Activated CD4-positive, alpha-beta T cell treated with anti-CD3 and anti-CD28 coated beads for 4 hours (primary cell): ENCODE measurements at places on chromosomes 12 and 14.
A peak's percentile ranks its signal among the peaks of the same experiment; 100 is the strongest.

DNA sequence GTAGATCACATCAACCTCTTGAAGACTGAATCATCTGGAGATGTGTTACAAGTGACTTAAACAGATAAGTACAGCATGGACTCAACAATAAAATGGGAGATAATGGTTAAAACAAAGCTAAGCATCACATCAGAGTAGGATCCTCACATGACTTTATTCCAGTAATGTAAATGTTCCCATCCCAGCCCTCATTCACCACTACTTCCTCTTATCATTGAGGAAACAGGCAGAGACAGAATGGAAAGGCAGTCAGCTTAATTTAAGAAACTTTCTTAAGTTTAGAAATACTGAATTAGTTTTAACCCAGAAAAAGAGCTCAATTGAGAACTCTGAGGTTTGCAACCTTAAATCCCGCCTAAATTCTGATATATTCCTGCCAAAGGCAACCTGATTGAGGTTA, 1.2 kb upstream of the ALG10 start:
- no peak for DNase-seq

DNA sequence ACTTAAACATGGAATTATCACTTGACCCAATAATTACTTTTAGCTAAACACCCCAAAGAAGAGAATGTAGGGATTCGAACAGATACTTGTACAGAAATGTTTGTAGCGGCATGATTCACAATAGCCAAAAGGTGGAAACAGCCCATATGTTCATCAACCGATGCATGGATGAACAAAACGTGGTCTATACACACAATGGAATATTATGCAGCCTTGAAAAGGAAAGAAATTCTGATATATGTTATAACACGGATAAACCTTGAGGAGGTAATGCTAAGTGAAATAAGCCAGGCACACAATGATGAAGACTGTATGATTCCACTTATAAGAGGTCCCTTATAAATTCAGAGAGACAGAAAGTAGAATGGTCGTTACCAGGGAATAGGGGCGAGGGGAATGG, 659.4 kb downstream of the MED13L start:
- DNase-seq = no peak

DNA sequence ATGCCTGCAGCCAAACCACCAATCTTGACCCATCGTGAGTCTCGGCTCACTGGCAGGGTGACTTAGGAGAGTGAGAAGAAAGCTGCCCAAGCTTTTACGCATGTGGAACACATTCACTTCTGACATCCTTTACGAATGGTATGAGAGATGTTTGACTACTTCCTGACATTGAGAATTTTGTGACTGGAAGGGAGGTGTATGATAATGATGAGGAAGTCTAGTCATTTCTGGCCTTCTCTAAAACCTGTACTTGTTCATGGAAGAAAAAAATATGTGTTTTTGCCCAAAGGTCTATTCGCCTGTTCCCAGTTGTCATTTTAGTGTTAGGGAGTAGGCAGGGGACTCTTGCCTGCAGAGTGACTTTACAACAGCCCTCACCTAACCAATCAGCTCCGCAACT, 227.2 kb upstream of the ATP2B1 start:
- DNase-seq = no peak

DNA sequence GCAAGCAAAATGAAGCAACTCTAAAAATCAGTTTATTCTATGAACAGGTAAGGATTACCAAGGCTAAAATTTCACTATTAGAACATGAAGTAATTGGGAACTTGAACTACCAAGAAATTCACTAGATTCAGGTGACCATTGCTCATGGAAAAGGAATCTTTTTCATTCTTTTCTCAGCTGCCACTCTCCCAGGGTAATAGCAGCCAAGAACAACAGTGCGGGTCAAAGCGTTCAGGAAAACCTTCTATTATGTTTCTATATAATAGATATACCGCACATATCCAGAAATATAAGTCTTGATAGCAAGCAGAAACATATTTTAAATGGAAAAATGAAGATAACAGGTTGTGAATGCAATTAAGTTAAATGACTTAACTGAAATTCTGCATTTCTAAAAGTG, 125.6 kb downstream of the NELL2 start:
- DNase-seq = no peak

DNA sequence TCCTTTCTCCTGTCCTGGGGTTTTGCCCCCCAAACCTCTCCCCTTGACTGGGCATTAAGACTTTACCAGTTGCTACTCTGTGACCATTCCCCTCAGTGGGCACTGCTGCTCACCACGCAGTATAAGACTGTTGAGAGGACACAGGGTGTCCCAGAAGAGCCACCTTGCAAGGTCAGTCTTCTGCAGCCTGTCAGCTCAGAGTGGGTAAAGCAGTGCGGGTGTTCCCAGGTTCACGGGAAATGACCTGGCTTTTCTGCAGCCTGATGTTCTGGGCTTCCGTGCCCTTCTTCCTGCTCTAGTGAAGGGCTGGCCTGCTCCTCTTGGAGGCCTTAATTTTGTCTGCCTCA, 34.2 kb downstream of the KCNA1 start:
- no peak for DNase-seq

DNA sequence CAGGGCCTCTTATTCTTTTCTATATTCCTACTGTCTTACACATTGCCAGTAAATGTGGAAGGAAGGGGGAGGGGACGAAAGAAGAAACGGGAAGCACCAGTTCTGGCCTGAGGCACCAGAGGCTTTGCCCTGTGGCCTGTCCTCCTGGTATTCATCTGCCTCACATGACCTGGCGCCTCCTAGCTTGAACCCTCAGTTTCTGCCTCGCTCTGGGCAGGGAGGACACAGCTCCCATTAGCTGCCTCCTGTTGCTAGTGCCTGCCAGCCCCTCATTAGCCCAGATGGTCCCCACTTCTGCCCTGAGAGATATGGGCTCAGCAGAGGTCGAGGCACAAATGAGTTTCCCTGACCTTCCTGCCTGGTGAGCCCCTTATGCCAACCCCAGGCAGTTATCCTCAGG, 3.0 kb upstream of the PLEKHG6 start:
- no peak for DNase-seq

GRCh38 chr14:48527832-48528231, 852.4 kb upstream of the MDGA2 start:
- no peak for DNase-seq

GRCh38 chr14:95697764-95698163, 11.5 kb downstream of the TCL1B start:
- no peak for DNase-seq

DNA sequence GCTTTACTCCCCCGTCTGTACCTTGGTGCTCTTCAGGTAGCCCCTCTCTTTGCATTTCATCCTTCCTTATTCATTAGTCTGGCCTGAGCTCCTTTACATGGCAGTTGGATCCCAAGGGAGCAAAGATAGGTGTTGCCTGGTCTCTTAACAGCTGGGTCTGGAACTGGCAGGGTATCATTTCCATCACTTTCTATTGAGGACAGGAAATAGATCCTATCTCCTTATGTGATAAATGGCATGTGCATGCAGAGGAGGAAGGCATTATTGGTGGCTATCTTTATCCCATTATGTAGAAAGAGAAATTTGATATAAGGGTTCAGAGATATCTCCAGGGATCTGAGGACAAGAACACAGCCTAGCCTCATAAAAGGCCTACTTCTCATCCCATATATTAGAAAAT, 54.6 kb upstream of the OAS1 start:
- DNase-seq = no peak

- no peak for DNase-seq
Observed at GRCh38 chr12:78651755-78652154, 212.8 kb upstream of the SYT1 start.

DNA sequence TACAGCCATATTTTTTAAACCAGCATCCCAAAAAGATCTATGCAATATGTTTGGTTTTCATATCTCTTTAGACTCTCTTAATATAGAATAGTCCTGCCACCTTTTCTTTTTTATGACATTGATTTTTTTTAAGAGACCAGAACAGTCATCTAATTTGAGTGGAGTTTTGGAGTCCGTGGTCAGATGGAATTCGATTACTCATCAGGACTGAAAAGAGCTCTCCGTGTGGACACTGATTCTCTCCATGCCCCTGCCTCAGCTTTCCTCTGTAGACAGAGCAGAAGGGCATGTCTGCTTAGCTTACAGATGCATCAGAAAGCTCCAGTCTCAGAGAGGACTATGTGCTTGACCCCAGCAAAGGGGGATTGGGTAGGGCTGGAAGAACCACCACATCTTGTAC, 27.8 kb downstream of the SMCO2 start:
- DNase-seq = no peak

GRCh38 chr12:130661486-130662255, 54.4 kb downstream of the RIMBP2 start:
- DNase-seq = no peak

GRCh38 chr12:24705216-24705615, 243.7 kb downstream of the BCAT1 start:
- no peak for DNase-seq

DNA sequence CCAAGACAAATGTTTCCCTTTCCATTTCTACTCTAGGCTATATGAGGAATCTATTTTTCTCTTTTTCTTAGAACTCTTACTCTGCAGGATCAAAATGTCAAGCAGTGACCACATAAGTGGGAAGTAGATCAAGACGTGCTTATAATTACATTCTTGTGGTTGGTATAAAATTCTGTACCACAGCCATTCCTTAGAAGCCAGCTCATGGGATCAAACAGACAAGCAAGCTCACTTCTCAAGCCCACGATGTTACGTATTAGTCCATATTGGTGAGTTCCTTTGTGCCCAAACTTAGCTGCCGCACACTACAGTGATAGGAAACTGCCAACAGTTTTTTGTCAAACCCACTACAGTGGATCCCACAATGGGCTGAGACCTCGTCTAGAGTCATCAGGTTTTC, 53.4 kb downstream of the IFNG start:
- no peak for DNase-seq

DNA sequence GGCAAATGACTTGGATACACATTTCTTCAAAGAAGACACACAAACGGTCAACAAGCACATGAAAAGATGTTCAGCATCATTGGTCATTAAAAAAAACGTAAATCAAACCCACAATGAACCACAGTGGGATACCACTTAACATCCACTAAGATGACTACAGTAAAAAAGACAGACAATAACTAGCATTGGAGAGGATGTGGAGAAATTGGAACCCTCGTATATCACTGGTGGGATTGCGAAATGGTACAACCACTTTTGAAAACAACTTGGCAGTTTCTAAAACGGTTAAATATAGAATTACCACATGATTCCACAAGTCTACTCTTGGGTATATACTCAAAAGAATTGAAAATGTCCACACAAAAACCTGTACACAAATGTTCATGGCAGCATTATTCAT, 25.2 kb upstream of the PPFIBP1 start:
- DNase-seq = no peak

GRCh38 chr14:91841065-91841464, 26.3 kb downstream of the TC2N start:
- DNase-seq = no peak

GRCh38 chr12:109999983-110000505, 814 bp downstream of the ANKRD13A start:
- no peak for DNase-seq

DNA sequence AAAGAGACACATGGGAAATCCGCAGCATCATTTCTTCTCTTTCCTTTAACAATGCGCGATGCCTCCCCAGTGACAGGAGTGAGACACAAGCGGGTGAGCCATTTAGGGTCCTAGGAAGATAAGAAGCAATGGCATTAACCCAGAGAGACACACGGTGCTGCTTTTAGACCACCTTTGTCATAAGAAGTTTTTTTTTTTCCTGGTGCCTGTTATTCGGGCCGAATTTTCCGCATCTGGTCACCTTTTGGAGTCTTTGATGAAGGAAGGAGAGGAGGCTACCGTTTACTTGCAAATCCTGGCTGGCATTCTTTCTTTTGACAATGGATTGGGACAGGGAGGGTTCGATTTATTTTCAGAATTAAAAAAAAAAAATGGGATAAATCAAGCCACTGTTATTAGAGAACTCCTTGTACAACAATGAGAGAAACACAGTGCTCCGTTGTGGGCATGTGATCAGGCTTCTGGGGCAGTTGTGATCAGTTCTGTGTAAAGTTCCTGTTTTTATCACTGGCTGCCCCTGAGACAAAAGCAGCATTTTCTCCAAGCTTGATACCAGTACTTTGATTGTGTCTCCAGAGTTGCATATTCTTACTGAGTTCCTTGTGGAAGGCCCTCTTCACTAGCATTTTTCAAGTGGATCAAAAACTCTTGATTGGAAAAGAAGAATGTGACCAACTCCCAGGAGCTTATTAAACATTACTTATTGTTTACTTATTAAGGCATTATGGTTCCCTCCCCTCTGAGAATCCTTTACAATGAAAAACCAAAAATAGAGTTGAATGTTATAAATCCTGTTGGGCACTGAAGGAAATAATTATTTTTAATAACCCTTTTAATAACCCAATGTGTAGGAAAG, 1.1 kb downstream of the DIP2B start:
- DNase-seq = no peak

DNA sequence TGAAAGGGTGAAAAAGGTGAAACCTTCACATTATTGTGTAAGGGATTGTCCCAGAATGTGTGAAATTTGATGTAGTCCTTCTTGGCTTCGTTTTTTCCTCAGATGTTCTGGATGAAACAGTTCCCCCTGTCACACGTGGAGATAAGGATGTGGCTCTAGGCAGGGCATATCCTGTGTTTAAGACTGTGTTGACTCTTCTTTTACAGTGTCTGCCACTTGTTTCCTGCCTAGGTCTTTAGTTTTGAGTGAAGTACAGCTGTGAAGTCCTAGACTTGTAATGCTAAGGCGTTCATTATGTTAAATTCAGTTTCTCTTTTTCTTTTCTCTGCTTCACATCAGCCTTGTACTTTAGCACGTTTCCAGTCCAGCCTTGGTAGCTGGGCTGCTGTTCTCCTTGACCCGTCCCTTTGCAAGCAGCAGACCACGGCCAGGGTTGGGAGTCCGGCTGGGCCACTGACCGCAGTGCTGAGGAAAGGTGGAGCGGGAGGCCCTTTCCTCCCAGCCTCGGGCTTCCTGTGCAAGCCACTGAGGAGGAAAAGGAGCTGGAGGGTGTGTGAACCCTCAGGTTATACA, 59.1 kb downstream of the RASSF3 start:
- peak; percentile 40 for DNase-seq

DNA sequence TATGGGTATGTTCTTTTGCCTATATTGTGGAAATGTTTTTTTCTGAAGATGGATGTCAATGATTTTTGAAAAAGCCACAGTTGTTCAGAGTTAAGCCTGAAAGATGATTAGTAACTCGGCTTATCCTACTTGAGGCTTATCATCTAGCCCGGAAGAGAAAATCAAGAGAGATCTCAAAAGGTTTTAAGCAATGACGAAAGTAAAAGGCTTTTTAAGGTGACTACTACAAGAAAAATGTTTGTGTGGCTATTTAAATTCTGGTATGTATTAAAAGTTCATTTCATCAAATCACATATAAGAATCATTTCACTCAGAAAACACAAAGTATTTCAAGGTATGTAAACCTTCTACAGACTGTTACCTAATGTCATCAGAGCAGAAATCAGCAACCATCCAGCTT, 40.2 kb downstream of the HEATR5A start:
- no peak for DNase-seq

GRCh38 chr12:59620326-59620725, 24.5 kb downstream of the SLC16A7 start:
- DNase-seq = no peak
